ENCODE measurements at places on chromosomes 3 and 15. TPM values are rescaled to one million over a fixed set of nuclear protein-coding genes. Genes with fewer than 3 reads are reported as not detected.

DNA sequence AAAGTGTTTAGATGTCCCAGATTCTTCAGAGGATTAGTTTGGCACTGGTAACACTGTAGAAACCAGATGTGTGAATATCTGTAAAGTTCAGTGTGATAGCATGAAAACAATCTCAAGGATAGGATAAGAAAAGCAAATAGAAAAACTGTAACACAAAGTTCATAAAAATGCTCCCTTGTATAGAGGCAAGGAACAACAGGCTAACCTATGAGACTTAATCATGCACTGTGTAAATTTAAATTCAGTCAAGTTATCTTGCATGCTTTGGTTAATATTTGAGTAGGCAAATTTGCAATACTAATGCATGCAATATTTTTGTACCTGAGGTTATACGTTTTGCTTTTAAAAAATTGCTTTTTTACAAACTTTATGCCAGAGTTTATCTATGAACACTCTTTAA is 144.4 kb downstream of the USP13 start:
- peak; percentile 36 for DNase-seq

GRCh38 chr3:184563561-184563925 is 2.0 kb downstream of the EPHB3 start:
- no peak for DNase-seq

GRCh38 chr3:11570789-11571495 is 72.8 kb downstream of the VGLL4 start:
- peak; percentile 72 for DNase-seq

- DNase-seq, result no peak
Measured at GRCh38 chr3:20240154-20240883, 54.3 kb upstream of the SGO1 start.

DNA sequence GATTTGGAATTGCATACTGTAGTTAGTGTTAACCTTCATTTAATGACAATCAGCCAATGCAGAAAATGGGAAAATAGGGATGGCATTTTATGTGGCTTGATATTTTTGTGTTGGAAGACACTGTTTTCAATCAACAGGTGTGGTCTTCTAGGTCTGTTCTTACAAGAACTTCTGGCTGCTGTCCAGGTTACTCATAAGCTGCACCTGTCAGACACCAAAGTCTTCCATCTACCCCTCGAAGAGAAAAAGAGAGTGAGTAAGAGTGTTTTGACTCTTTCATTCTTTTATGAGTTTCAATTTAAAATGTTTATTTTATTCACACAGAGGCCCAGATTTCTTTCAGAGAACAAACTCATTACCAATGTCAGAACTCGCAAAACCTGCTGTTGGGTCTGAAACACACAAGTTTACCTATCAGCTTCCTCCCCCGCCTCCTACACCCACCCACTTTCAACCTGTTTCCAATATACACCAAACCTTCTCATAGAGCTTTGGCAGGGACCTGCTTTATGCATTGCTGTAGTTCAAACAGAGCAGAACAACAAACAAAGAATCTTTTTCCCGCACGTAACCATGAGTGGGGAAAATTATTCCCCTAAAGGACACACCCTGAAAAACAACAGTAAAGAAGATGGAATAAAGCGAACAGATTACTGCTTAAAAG is 767.7 kb upstream of the ALCAM start:
- no peak for DNase-seq

DNA sequence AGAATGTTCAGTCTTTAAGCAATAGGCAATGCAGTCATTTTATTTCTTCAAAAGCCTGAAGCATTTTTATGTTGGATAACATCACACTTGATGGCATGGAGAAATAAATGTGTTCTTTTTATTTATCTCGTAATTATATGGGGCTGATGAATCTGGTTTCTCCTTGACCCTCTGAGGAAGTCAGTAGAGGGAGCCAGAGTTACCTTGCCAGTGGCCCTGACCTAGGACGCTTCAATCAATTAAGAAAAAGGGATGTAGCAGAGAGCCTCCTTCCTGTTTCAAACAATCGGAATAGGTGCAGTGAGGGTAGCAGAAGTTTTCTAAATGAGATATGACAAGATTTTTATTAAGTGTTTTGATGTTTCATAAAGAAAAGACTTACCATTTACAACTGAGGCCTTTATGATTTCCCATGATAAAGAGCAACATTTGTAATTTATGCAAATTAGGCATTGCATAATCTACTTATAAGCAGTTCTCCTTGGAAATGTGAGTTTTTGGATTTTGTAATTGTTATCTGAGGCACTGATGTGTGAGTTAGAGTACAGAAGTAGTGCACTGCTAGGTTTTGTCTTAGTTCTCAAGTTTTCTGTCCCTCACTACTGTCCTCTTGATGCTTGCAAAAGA is 129.1 kb downstream of the RAP2B start:
- no peak for DNase-seq

DNA sequence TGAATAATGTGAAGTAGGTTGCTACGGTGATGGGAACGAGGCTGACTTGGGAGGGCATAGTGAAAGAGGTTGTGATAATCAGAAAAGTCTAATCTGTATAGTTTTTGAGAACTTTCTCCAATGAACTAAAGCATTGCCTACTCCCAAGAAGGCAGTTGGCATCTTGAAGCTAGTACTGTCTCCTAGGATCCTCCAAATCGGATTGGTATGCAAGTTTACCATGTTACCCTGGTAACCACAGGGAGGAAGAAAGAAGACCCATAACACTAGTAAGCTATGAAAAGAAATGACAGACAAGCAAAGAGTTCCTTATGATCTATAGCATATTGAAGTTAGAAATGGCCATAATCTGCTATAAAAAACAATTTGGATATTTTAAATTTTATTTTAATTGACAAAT is 127.2 kb upstream of the SYNPR start:
- DNase-seq, result no peak

DNA sequence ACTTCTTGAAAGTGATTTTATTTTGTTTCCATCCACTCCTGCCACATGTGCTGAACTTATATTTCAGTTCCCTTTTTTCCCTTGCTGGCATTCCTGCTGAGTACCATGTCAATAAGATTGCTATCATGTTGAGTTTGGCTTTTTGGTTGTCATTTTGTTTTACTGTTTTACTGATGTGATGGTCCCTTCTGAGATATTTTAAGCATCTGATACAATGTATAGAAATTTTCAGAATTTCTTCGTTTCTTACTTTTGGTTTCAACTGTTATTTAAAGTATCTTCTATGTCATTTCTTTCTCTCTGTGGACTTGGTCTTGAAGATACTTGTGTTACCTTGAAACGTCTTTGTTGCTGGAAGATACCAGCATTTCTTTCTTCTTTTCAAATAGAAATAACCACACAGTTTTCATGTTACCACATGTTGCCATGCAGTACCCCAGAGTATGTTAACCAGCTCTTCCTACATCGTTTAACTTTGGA is 14.1 kb downstream of the SIDT1 start:
- DNase-seq, result no peak

GRCh38 chr3:16668776-16669545 is 63.7 kb upstream of the DAZL start:
- no peak for DNase-seq

DNA sequence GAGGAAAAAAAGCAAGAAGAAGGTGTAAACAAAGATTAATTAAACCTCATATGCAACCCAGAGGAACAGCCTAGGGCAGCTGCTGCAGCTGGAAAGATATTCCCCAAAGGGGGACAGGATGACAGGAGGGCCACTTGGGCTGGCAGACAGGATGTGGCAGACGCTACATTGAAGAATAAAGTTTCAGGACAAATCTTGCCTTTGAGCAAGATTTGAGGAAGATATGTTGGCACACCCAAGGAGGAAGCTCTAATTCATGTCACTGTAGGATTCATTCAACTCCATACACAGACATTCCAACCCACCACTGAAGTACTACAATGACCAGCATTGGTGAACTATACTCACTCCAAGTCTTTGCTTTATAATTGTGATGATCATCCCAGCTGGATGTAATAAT is 504.0 kb downstream of the SHQ1 start:
- DNase-seq, result no peak

GRCh38 chr3:187830181-187830580 is 84.9 kb upstream of the BCL6 start:
- no peak for DNase-seq

GRCh38 chr3:179493260-179493659 is 42.0 kb upstream of the GNB4 start:
- no peak for DNase-seq

NR2E3 gene
- 0.97 TPM for total RNA-seq

DAG1 gene
- 61.2 TPM for total RNA-seq

FBXL22 gene
- total RNA-seq, result 1.3 TPM

ARNT2 gene
- 20.7 TPM for total RNA-seq

KNG1 gene
- total RNA-seq, result not detected

All from fibroblast of villous mesenchyme (primary cell).